Skin of body (tissue), 3 donors: ENCODE measurements at places on chromosomes 1 and 21. TPM values are rescaled to one million over a fixed set of nuclear protein-coding genes. Genes with fewer than 3 reads are reported as not detected.

Gene RGS1
- 13.0 TPM for total RNA-seq

Gene KRTAP21-2
- 1.3 TPM for total RNA-seq

Gene GFI1
- total RNA-seq: 1.9 TPM

Gene IRF6
- 77.9 TPM for total RNA-seq

Gene C1orf159
- 6.9 TPM for total RNA-seq

Gene AMY2A
- not detected for total RNA-seq

Gene MYOM3
- 32.7 TPM for total RNA-seq

Gene AMY2B
- 20.8 TPM for total RNA-seq

Gene CD1B
- total RNA-seq: not detected

Gene HTR6
- not detected for total RNA-seq

Gene GIPC2
- 2.3 TPM for total RNA-seq

Gene OR2L2
- not detected for total RNA-seq

Gene FAM177B
- total RNA-seq: 0.20 TPM

Gene LPAR3
- 4.4 TPM for total RNA-seq

Gene PHACTR4
- total RNA-seq: 17.9 TPM

Gene LIPI
- total RNA-seq: not detected
